ENCODE measurements at places on chromosomes 4 and X. TPM values are rescaled to one million over a fixed set of nuclear protein-coding genes. Genes with fewer than 3 reads are reported as not detected.

DNA sequence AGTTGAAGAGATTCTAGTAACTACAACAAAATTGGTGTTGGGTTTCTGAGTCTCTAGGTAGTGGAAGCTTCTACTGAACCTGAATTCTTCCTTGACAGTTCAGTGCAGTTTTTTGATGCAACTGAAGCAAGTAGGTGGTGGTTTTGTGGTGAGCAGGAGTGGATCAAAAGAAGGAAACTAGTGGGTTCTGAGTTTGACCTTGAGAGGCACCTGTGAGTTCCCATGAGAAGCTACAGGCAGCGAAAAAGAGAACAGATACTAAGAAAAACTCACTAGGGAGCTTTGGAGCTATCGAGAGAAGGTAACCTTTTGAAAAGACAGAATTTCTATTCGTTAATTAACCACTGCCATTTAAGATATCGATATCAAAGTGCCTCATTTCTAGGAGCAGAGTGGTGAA lies 145.2 kb downstream of the PDHA2 start:
- DNase-seq: no peak

Gene HTRA3
- total RNA-seq: 1.8 TPM

- DNase-seq: no peak
Measured at GRCh38 chr4:5066101-5066500, 14.8 kb downstream of the STK32B start.

- DNase-seq: no peak
Measured at GRCh38 chrX:120468479-120468824, 644 bp downstream of the LAMP2 start.

DNA sequence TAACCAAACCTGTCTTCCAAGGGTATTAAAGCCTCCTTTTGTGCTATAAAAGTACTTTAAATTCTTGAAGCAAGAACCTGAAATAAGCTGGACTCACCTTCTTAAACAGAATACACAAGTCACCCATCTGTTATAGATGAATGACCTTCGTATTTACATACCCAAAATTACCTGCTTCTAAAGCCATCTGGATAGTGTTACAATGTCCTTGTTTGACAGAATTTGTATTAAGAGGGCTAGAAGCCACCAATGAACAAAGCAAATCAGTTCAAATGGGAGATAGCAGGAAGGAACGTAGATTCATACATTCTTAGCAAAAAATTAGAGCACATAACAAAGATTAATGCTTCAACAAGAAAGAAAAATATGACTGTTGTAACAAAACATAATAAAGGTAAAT lies 33.7 kb upstream of the CCSER1 start:
- DNase-seq: no peak

DNA sequence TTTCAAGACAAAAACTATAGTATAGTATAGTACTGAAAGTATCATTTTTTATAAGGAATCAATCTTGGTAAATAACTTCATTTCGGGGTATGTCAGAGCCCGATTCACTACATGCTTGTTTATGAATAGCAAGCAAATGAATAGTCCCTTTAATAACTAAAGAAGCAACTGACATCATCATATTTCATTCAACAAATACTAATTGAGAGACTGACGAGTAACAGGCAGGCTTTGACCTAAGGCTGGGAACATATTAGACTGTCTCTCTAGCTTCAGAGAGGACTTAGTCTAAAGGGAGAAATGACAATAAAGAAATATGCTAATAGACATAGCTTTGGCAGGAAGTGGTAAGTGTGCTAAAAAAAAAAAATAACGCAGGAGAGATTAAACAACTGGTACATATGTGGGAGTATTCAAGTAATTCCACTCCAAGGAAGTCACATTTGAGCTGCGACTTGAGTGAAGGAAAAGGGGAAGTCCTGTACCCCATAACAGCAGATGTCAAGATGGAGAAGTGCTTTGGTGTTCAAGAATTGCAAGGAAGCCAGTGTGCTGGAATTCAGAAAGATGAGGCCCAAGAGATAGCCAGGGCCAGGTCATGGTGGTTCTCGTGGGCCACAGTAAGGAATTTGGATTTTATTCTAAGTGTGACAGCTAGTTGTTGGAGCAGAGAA lies 284.9 kb downstream of the FBXO8 start:
- DNase-seq: no peak

GRCh38 chr4:152981278-152981677 lies 45.2 kb downstream of the FHDC1 start:
- no peak for DNase-seq

GRCh38 chr4:4991541-4992099 lies 27.6 kb downstream of the CYTL1 start:
- DNase-seq: no peak

- no peak for DNase-seq
Measured at GRCh38 chrX:13569479-13570260, at the start of gene EGFL6. Gene EGFL6, plus strand, starts transcription at chrX:13569601. Its CDS starts 261 bp downstream, at chrX:13569862.

Gene FLNA
- total RNA-seq: 290 TPM

GRCh38 chr4:4810092-4810774 lies 49.2 kb upstream of the MSX1 start:
- no peak for DNase-seq

- DNase-seq: no peak
Measured at GRCh38 chrX:152177497-152178269, 39.3 kb upstream of the MAGEA10 start.

GRCh38 chrX:24423960-24424359 lies 41.1 kb upstream of the PDK3 start:
- DNase-seq: no peak

DNA sequence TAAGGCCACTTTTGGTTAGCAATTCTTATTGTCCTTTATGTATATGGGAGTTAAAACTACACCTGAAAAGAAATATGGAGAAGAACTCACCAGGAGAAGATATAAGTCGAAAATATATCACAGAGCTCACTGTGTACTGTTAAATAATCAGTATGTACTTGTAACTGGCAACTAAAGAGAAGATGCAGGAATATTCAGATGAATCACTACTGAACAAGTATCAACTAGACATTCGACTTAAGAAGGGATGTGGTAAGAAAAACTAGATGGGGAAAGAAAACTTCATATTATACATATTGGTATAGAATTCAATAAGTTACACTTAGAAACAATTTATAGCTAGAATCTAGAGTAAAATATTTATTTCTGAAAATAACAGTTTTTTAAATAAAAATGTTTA lies 230.0 kb downstream of the CAMK2D start:
- DNase-seq: no peak

GRCh38 chrX:111191598-111191997 lies 78.7 kb downstream of the CAPN6 start:
- no peak for DNase-seq

GRCh38 chr4:26020083-26020668 lies 106.2 kb downstream of the SMIM20 start:
- DNase-seq: no peak

Gene PAGE2
- total RNA-seq: not detected

Gene DSPP
- total RNA-seq: not detected

DNA sequence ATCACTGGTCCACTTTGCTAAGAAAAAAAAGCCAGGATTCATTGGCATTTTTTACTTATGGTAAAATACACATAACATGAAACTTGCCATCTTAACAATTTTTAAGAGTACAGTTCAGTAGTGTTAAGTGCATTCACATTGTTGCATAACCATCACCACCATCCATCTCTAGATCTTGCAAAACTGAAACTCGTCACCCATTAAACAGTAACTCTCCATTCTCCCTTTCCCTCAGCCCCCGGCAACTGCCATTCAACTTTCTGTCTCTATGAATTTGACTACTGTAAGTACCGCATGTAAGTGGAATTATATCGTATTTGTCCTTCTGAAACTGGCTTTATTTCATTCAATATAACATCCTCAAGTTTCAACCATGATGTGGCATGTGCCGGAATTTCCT lies 56.3 kb upstream of the LNX1 start:
- no peak for DNase-seq

DNA sequence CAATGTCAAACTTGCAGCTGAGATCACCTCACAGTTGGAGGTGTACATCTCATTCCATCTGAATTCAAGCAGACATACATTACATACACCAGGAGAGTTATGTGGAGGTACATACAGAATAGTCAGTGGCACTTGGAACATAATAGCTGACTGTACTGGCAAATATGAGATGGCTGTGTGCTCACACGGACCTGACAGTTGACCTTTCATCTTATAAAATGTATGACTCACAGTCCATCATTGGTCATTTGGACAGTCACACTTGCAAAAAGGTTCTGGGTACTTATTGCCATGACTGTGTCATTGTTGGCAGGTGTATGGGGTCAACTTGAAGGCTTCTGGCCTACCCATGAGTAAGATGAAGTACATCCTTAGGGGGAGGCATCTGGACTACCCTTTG lies 88.6 kb upstream of the WDR1 start:
- DNase-seq: no peak

- DNase-seq: no peak
Measured at GRCh38 chr4:6352031-6352692, 82.5 kb downstream of the WFS1 start.

DNA sequence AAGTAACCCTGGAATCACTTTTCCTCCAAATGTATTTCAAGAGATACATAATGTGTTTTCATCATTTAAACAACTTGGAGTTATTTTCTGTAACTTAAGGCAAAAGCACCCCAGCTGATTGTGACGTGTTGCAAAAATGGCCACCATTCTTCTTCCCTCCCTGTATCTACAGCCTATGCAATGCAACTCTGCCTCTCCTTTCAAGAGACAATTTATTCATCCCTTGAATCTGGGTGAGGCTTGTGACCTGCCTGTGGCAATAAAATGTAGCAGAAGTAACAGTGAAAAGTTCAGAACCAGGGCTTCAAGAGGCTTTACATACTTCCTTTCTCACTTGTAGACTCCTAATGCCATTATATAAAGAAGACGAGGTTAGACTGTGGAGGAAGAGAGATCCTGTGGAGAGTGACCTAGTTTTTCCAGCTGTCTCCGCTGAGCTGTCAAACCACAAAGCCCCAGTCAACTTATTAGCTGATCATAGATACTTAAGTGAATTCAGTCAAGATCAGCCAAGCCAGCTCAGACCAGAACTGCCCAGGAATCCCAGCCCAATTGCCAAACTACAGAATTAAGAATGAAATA lies 81.0 kb upstream of the KLF3 start:
- DNase-seq: no peak

GRCh38 chr4:11609751-11610150 lies 181.1 kb upstream of the HS3ST1 start:
- DNase-seq: no peak

DNA sequence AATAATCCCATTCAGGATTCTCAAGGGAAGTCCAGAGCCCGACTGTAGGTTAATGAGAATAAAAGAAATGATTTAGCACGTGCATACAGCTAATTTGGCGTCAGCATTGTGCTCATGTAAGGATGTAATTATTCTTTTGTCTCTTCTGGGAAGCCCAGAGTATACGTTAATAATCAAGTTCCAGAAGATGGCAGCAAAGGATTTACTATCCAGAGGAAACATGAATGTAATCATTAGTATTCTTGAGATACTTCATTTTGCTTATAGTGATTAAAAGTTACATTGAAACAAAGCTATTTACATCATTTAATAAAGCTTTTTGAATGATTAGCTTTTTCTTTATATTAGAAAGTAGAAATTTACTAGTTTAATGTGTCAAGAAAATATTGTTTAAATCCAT lies 27.1 kb upstream of the MAP9 start:
- no peak for DNase-seq

DNA sequence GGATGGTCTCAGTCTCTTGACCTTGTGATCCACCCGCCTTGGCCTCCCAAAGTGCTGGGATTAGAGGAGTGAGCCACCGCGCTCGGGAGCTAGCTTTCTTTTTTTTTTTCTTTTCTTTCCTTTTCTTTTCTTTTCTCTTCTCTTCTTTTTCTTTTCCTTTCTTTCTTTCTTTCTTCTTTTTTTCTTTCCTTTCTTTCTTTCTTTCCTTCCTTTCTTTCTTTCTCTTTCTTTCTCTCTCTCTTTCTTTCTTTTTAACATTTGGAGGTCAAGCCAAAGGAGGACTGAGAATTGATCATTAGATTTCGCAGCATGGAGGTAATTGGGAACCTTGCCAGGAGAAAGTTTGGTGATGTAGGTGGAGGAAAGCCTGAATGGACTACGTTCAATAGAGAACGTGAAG lies 67.4 kb downstream of the LARP7 start:
- no peak for DNase-seq

GRCh38 chr4:22906045-22906444 lies 213.3 kb downstream of the GBA3 start:
- DNase-seq: no peak

Gene CITED1
- not detected for total RNA-seq

DNA sequence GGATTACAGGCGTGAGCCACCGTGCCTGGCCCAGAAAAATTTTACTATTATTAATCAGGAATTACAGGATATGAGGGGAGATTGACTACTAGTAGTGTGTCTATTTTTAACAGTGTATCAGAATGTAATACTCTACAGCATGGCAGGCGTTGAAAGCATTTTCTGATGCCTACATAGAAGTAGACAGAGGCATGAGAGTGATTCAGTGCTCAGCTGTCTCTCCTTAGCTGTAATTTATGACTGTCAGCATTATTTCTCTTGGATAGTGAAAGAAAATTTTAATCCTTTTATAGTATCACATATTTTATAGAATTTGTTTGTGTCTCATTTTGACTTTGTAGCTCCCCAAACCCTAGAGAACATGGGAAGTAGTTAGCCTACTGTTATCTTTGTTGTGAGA lies 20.7 kb downstream of the ARHGAP24 start:
- DNase-seq: no peak

- no peak for DNase-seq
Measured at GRCh38 chr4:16377887-16378286, 151.6 kb upstream of the TAPT1 start.

Gene MAGEB18
- not detected for total RNA-seq

GRCh38 chr4:47334652-47335051 lies 128.8 kb downstream of the COMMD8 start:
- DNase-seq: no peak

DNA sequence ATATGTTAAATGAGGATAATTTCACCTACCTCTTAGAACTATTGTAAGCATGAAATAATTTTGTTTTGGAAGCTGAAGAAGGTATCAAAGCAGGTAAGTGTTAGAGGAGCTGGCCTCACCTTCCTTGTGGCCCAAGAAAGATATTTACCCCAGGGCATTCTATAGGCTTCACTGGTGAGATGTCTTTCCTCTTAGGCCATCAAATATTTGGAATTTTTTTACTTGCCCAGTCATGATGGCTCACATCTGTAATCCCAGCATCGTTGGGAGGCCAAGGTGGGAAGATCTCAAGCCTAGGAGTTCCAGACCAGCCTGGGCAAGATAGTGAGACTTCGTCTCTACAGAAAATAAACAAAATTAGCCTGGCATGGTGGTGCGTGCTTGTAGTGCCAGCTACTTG lies 6.1 kb upstream of the SMS start:
- no peak for DNase-seq
